IMR-90 (cell line): ENCODE measurements at places on chromosomes 11 and 22. TPM values are rescaled to one million over a fixed set of nuclear protein-coding genes. Genes with fewer than 3 reads are reported as not detected.

DNA sequence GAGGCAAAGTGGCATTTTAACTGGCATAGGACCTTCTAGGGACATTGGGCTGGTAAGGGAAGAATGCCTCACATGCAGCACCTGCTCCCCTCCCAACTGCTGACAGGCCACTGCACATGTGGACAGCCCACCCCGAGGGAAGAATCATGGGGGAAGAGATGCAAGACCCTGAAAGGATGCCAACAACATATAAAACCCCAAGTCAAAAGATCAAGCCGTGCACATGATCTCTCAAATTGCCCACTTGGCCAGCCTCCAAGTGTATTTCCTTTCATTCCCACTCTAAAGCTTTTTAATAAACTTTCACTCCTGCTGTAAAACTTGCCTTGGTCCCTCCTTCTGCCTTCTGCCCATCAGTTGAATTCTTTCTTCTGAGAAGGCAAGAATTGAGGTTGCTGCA, 947.8 kb upstream of the CCDC90B start:
- DNase-seq, result no peak

DNA sequence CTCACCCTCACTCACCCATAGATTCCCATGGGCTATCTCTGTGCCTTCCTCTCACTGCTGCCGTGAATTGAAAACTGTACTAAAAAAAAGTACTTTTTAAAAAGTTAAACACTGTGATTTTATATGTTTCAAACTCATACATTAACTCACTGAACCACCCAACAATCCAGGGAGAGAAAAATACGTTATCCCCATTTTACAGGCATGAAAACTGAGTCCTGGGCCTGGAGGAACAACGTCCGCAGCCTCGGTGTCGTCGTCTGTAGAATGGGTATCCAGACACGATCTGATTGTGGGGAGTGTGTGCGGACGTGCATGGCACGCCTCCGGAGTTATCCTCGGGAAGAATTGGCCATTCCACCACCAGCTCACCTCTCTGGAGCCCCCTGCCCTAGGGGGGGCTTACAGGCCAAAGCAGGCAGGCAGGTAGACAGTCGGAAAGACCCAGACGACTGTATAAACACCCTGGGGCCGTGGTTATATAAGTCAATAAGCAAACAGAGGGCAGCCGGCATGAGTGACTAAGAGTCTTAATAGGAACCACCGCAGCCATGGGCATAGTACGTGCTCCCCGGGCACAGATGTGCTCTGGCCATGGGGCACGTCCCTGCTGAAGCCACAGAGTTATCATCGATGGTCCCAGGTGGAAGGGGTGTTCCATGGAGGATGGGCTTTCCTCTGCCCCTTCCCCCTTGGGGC, 7.1 kb upstream of the PDGFB start:
- DNase-seq, result no peak

GRCh38 chr22:17749605-17750395, 24.5 kb downstream of the BID start:
- no peak for DNase-seq

- DNase-seq, result no peak
These were observed 100.7 kb downstream of the NAV2 start for GRCh38 chr11:19813158-19813879.

GRCh38 chr22:46071451-46072109, 78.7 kb upstream of the PPARA start:
- peak; percentile 90 for DNase-seq

Gene OOSP2
- not detected in 2 replicates for total RNA-seq

Gene C11orf52
- total RNA-seq, result 0.28 and 0.90 TPM in 2 replicates

Gene OR4C45
- not detected in 2 replicates for total RNA-seq

Gene BRSK2
- total RNA-seq, result under 0.01 and 0.18 TPM in 2 replicates
